ENCODE measurements at places on chromosomes 12 and 14.

DNA sequence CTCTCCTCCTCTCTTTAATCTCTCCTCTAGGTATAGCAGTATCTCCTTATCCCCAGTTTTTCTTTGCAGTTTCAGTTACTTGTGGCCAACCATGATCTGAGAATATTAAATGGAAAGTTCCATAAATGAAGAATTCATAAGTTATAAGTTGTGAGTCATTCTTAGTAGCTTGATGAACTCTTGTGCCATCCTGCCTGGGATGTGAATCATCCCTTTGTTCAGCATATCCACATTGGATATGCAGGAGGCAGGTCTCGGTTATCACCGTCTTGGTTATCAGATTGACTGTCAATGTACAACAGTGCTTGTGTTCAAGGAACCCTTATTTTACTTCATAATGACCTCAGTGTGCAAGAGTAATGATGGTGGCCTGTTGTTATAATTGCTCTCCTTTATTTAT is 134.0 kb downstream of the TMEM117 start:
- no peak for DNase-seq

DNA sequence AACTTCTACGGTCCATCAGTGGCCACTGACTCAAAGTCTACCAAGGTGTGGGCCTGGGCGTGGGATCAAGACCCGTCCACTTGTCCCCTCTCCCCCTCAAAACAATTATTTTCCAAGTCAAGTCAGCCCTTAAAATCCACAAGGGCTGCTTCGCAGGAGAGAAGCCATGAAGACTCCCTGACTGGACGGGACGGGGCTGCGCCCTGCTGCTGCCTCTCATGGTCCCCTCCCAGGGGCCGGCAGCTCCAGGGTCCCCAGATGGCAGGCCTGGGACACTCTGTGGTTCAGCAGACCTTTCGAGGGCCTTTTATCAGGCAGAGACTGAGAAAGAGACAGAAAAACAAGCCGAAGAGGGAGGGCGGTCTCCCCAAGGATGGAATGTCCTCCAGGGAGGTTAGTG is 10.8 kb downstream of the NGB start:
- no peak for DNase-seq

DNA sequence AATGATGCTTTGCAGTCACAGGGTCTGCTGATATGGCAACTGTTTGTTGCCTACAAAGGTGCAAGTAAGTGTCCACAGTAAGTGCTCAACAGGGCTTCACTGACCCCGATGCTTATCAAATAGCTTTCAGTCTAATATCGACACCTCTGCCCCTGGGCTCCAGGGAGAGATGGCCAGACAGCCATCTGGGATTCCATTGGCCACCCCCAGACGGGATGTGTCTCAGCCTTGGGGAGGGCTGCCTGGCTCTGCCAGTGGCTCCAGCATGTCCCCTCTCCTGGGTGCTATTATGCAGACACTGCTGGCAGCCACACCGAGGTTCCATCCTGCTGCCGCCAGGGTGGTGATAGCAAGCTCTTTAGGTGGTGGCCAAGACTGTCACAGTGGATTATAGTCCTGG is 57.4 kb downstream of the DGLUCY start:
- no peak for DNase-seq

DNA sequence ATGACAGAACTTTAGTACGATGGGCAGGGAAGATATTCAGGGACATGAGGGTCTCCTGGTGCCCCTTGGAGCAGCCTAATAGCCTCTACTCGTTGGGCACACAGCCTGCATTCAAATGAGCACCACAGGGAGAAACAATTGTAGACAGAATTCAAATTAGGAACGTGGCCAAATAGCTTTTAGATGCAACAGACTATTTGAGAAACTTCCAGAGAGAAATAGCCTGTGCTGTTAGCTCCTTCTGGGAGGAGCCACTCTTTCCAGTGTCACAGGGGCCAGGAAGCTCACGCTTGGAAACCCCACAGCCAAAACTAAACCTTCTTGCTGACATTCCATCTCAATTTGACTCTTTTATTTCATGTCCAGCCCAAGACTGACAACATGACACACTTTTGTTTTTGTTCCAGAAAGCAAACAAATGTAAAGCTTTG is 114.5 kb downstream of the RPAP3 start:
- DNase-seq: no peak

- DNase-seq: no peak
Observed at GRCh38 chr14:36916668-36917067, 255.0 kb downstream of the PAX9 start.

DNA sequence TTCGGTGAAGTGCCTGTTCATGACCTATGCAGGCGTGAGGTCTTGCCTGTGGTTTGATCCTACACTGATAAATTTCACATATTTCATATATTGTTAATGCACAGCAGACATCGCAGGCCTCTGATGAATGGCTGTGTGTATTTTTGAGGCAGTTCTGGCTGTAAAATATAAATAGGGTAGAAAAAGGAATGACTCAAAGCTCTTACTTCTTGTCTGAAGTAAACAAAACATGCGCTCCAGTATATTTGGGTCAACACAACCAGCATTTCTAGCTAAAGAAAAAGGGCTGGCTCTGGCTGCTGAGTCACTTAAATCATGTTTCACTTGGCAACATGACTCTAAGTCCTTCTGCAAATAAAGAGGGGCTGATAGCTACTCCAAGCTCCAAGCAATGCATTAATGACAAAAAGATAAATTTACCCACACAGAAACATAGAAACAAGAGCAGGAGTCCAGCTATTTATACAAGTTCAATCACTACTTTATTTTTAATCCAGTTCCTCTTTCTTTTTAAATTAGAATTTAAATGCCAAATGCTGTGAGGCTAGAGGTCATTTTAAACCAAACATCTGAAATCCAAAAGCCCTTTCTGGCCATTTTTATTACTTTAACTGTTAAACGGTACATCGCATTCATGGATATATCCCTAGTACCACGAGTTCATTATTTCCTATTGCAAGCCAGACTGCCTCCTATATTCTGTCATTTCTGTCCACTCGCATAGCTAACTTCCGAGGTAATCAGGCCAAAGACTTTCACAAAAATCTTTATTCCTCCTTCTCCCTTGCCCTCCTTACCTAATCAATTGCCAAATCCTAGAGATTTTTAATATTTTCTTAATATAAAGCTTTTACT is 54.3 kb upstream of the TMCC3 start:
- no peak for DNase-seq

DNA sequence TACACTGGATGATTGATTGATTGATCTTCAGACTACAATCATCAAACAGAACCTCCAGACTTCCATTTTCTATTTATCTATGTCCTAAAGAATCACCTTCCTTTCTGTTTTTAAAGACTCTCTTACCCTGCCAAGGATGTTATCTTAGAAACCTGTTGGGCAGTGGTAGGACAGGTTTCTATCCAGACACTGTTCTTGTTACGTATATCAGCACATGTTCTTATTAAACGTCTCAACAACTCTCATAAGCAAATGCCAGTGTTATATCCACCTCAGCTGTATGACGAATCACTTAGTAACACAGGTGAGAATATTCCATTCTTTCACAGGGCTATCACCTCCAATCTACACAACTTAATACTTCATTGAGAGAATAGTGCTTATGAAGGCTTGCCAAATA is 40.2 kb upstream of the RPL10L start:
- DNase-seq: no peak

DNA sequence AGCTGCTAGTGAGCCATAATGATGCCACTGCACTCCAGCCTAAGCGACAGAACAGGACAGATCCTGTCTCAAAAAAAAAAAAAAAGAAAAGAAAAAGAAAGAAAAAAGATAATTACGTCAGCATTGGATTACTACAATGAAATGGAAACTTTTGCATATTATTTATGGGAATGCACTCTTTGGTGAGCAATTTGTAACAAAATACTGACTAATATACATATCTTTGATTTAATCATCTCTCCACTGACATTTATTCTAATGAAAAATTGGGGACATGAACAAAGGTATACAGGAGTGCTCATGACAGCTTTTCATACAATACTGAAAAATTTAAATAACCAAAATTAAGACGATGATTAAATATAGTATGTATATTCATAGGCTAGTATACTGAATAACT is 27.9 kb upstream of the HECTD1 start:
- DNase-seq: no peak

DNA sequence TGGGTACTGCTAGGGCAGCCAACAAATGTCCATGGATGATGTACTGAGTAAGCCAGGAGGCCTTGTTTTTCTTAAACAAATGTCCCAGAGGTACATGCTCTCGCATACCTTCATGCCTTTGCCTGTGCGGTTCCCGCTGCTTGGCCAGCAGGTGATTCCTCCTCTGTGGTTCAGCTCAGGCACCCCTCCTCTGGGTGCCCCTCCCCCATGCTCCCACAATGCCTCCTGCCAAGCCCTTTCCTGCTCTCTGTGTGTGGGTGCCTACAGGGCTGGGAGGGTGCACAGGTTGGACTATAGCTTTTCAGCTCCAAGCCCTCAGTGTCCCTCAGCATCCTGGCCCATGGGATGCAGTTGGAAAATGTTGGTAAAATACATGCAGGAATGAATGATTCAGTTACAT is 23.5 kb downstream of the ASB2 start:
- DNase-seq: no peak

- no peak for DNase-seq
Observed at GRCh38 chr12:121535150-121536053, 45.4 kb downstream of the KDM2B start.

DNA sequence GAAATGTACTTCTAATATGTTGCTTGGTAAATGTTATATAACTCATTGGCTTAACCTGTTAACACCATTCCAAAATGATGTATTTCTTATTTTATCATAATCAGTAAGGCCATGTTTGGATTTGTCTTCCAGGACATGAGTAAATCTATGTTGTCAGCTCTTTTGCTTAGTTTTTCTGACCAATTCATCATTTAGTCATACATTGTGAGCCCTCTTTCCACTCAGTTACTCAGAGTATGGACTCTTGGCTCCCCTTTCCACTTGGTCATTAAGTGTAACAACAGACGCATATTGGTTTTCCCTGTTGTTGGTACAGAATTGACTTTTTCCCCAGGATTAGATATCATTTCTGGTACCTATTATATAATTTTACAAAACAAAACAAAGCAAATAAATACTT is 9.0 kb upstream of the CLEC4D start:
- no peak for DNase-seq

- DNase-seq: peak; percentile 44
Observed at GRCh38 chr14:100081997-100082625, 16.9 kb downstream of the EVL start.

- DNase-seq: no peak
Observed at GRCh38 chr14:79551523-79551922, 659.8 kb downstream of the DIO2 start.

DNA sequence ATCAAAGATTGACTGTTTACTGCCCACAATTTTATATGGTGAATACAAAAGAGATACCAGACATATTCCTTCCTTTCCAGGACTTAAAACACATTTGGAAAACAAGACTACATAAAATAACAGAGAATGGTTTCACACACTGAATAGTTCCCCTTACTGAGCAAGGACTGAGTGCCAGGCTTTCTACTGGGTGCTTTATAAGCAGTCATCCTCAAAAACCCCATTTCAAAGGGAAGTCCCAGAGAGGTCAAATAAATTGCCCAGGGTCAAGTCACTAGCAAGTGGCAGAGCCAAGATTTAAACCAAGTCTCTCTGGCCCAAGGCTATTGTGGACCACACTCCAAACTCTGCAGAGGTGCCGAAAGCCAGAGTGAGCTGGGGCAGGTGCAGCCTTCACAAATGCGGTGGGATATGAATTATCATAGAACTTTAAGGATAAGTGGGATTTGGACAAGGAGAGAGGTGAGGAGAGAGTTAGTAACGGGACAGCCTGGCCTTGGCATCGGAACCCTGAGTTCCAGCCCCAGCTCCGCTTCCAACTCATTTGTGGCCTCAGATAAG is 9.1 kb upstream of the RPAP3 start:
- DNase-seq: peak; percentile 19

DNA sequence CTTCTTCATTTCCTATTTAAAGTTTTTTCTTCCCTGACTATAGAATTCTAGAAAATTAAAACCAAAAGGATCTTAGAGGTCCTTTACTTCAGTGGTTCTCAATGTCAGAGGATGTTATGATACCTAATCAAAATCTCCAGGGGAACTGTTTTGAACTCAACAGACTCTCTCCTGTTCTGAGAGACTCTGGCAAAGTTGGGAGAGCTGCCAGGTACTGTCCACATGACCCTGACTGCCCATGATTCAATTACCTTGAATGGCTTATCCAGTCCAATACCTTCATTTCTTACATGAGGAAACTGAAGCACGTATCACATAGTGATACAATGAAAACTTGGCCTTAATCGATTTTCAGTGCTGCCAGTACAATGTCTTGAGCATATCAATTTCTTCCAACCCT is 16.6 kb downstream of the ALKBH1 start:
- no peak for DNase-seq

DNA sequence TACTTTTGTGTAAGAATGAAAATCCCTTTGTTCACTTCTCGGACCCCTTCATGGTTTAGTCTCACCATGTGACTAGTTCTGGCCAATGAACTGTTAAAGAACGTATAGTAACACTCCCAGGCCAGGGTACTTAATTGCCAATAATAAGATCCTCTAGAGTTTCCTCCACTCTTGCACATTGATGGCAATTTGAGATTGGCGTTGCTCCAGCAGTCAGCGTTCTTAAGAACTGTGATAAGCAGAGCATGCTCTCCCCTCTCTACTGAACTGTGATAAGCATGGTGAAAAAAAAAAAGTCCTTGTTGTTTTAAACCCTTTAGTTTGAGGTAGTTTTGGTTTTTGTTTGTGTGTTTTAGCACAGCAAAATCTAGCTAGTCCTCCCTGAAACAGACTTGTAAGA is 854.5 kb downstream of the SLC6A15 start:
- DNase-seq: no peak

GRCh38 chr14:74389980-74390379 is 36.0 kb downstream of the SYNDIG1L start:
- no peak for DNase-seq

- no peak for DNase-seq
Observed at GRCh38 chr12:115521771-115522409, 755.6 kb downstream of the MED13L start.

DNA sequence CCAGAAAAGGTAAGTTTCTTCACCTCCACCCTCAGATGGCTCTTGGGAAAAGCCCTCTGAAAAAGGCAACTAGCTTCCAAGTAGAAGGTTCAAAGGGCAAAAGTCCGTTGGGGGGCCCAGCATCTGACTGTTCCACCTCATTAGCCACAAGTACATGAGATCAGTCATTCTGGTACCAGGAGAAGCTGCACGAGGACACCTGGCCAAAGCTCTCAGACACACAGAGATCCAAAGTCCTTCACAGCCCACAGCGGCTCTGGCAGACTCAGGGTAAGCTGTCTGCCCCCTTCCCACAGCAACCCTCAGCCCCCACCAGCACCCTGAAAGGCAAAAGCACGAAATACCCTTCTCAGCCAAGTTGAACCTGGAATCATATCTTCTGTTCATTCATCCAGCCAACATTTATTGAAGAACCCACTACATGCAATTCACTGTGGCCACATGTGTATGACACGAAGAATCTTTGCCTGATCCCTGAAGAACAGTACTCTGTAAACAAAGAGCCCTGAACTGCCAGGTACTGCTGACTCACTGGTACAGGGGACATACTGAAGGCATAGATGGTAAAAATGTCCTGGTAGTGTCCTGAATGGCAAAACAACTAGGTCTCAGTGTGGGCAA is 19.0 kb downstream of the SLC7A7 start:
- DNase-seq: no peak

Data from vagina (tissue), 2 donors.